Mucosa of gallbladder (tissue), 1 donor: ENCODE measurements at places on chromosomes 13 and 19. TPM values are rescaled to one million over a fixed set of nuclear protein-coding genes. Genes with fewer than 3 reads are reported as not detected.

CBLC gene
- total RNA-seq, result 47.4 TPM

GRCh38 chr13:99758460-99759162, 213.0 kb downstream of the ZIC5 start:
- DNase-seq, result no peak

DNA sequence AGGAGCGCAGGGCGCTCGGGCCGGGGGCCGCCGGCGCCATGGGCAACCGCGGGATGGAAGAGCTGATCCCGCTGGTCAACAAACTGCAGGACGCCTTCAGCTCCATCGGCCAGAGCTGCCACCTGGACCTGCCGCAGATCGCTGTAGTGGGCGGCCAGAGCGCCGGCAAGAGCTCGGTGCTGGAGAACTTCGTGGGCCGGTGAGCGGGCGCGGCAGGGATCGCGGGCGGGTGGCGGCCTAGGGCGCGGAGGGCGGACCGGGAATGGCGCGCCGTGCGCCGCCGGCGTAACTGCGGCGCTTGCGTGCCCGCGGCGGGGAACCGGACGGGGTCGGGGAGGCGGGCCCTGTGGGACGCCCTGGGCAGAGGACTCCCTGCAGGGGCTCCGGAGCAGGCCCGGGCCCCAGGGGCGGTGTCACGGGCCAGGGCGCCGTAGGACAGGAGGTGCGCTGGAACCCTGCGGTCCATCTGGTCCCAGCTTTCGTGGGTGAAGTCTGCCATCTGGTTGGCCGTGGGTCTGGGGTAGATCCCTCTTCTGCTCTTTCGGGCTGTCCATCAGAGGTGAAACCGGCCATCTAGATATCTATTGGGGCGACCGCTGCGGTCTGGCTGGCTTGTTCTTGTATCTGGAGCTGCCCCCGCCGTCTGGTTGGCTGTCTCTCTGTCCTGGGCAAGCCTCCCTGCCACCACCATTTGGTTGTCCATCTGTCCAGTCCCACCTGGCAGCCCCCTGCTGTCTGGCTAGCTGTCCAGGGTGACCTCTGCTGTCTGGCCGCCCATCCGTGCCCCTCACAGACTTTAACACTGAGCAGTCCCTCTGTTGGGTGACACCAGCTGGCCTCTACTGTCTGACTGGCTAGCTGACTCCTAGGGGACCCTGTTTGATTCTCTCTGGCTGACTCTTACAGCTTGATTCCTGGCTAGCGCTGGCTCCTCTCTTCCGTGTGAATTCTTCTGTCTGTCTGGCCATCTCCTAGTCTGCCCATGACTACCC, 622 bp downstream of the DNM2 start:
- no peak for DNase-seq

DNA sequence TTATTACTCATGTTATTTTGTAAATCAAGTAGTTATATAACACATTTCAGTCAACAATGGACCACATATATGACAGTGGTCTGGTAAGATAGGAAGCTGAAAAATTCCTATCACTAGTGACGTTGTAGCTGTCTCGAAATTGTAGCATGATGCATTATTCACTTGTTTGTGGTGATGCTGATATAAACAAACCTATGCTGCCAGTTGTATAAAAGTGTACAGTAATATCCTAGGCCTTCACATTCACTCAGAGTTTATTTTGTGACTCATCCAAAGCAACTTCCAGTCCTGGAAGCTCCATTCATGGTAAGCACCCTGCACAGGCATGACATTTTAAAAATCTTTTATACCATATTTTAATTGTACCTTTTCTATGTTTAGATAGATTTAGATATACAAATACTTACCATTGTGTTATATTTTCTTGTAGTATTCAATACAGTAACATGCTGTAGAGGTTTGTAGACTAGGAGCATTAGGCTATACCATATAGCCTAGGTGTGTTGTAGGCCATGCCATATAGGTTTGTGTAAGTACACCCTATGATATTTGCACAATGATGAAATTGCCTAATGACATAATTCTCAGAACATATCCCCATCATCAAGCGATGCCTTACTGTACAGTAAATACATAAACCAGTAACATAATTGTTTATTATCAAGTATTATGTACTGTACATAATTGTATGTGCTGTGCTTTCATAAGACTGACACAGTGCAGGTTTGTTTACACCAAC, 49.3 kb downstream of the IFT88 start:
- no peak for DNase-seq

- DNase-seq, result no peak
Observed at GRCh38 chr13:73060251-73061160, 1.7 kb downstream of the KLF5 start.

DNA sequence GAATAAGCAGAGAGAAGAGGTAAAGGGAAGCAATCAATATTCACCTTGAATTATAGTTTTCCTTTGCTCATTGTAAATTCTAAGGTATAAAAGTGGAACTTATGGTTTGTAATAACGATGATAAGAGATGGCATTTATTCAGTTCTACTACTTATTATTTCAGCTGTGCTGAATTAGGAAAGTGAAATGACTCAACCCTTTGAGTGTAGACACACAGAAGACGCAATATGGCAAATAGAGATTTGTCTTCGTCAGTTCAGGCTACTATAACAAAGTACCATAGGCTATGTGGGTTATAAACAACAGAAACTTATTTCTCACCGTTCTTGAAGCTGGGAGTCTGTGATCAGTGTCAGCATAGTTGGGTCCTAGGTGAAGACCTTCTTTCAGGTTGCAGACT, 713.0 kb upstream of the PCDH9 start:
- DNase-seq, result no peak

DNA sequence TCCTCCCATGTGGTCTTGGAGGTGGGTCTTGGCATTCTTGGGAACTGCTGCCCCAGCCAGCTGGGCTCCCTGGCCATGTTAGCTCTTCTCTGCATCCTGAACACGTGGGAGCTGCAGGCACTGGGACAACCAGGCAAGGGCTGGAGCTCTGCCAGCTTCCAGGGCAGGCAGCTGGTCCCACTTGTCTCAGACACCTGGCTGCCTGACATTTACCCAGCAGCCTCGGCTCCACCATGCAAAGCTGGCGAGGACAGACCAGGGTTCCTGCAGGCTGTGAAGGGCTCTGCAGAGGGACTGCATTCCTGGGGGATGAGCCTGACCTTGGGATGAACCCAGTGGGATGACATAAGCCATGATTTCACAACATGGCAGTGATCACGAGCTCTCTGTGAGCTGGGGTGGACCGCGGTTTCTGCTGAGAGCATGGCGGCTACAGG, 99.0 kb upstream of the TSHZ3 start:
- peak; percentile 40 for DNase-seq

- DNase-seq, result no peak
Observed at GRCh38 chr19:4059891-4060620, 6.6 kb downstream of the ZBTB7A start.

- DNase-seq, result no peak
Observed at GRCh38 chr19:4103080-4103433, 20.9 kb downstream of the MAP2K2 start.
